ENCODE measurements at places on chromosomes 4 and X. TPM values are rescaled to one million over a fixed set of nuclear protein-coding genes. Genes with fewer than 3 reads are reported as not detected.
A peak's percentile ranks its signal among the peaks of the same experiment; 100 is the strongest.

The SH3D19 gene
- 41.2 TPM for total RNA-seq

The SLC6A8 gene
- total RNA-seq = 65.6 TPM

The AADAT gene
- total RNA-seq = 33.7 TPM

The ARSJ gene
- 3.1 TPM for total RNA-seq

The NHS gene
- 6.0 TPM for total RNA-seq

The ZCCHC13 gene
- not detected for total RNA-seq

- peaks cover 18% of the 10 kb centered on the region for H3K4me1 ChIP-seq
- no peaks in the 10 kb centered on the region for H3K27me3 ChIP-seq
- no peak overlapping the region for H3K27ac ChIP-seq
These were observed 43.7 kb downstream of the MAGEA9 start for GRCh38 chrX:149825424-149825823.

- no peaks in the 10 kb centered on the region for H3K4me1 ChIP-seq
- no peak overlapping the region for H3K4me3 ChIP-seq
- no peaks in the 10 kb centered on the region for H3K36me3 ChIP-seq
- no peak overlapping the region for H3K27ac ChIP-seq
- no peak for DNase-seq
- H3K27me3 ChIP-seq = no peaks in the 10 kb centered on the region
These were observed 469.8 kb upstream of the CPEB2 start for GRCh38 chr4:14532436-14532835.

- H3K27ac ChIP-seq = peak overlapping the region; percentile 37
- no peak overlapping the region for H3K4me3 ChIP-seq
- no peaks in the 10 kb centered on the region for H3K27me3 ChIP-seq
These were observed 56.0 kb downstream of the TASL start for GRCh38 chrX:30521440-30522182.

GRCh38 chrX:39456894-39457604 lies 640.7 kb downstream of the BCOR start:
- H3K27me3 ChIP-seq = no peaks in the 10 kb centered on the region
- peaks cover 9% of the 10 kb centered on the region for H3K4me1 ChIP-seq
- no peak overlapping the region for H3K27ac ChIP-seq
- no peak overlapping the region for H3K4me3 ChIP-seq

GRCh38 chr4:141739636-141740035 lies 103.3 kb downstream of the IL15 start:
- H3K27me3 ChIP-seq = no peaks in the 10 kb centered on the region
- no peak overlapping the region for H3K27ac ChIP-seq
- H3K36me3 ChIP-seq = peaks cover 25% of the 10 kb centered on the region
- peaks cover 8% of the 10 kb centered on the region for H3K4me1 ChIP-seq

DNA sequence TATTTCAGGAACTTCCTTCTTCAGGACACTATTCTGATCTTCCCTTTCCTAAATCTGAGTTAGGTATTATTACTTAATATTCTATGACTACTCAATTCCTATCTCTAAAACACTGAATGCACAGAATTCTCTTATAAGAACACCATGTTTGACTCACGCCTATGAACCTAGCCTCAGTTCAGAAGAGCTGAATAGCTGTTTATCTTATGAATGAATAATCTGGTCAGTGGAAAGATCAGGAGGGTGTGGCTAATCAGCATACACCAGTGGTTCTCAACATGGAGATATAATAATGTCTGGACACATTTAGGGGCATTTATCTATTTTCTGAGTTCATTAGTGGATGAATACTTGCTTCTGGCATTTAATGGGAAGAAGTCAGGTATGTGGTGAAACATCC lies 24.2 kb downstream of the EPHA5 start:
- H3K27ac ChIP-seq = no peak overlapping the region
- H3K27me3 ChIP-seq = no peaks in the 10 kb centered on the region
- no peak for DNase-seq
- H3K36me3 ChIP-seq = no peaks in the 10 kb centered on the region
- H3K4me1 ChIP-seq = peaks cover 16% of the 10 kb centered on the region

DNA sequence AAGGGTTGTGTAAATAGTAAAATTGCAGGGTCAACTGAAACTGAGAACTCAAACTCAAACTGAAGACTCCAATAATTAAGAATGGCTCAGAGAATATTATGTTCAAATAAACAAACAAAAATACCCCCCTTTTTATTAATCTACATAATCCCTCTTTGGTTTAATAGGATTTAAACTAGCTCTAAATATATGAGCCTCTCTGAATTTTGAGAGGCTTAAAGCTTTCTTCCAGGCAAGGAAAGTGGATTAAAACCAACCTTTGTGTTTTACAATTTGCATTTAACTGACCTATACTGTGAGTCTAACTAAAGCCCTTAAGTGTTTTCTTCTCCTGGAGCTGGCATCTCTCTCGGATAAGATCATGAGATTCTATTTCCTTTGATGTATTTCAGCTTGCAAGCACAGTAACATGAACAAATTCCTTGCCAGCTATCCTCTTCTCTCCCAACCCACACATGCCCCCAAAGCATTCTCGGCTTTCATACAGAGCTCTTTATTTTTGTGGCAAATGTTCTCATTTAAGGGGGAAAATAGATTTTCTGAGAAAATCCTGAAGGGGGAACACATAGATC lies 1310.8 kb upstream of the AGA start:
- no peak for DNase-seq
- no peak overlapping the region for H3K4me3 ChIP-seq
- H3K27me3 ChIP-seq = no peaks in the 10 kb centered on the region
- H3K4me1 ChIP-seq = peaks cover 8% of the 10 kb centered on the region
